ENCODE measurements at places on chromosomes 12 and 14.
A peak's percentile ranks its signal among the peaks of the same experiment; 100 is the strongest.

- peak; percentile 77 for DNase-seq
Observed at GRCh38 chr12:108664338-108665258, 30.9 kb upstream of the SELPLG start.

DNA sequence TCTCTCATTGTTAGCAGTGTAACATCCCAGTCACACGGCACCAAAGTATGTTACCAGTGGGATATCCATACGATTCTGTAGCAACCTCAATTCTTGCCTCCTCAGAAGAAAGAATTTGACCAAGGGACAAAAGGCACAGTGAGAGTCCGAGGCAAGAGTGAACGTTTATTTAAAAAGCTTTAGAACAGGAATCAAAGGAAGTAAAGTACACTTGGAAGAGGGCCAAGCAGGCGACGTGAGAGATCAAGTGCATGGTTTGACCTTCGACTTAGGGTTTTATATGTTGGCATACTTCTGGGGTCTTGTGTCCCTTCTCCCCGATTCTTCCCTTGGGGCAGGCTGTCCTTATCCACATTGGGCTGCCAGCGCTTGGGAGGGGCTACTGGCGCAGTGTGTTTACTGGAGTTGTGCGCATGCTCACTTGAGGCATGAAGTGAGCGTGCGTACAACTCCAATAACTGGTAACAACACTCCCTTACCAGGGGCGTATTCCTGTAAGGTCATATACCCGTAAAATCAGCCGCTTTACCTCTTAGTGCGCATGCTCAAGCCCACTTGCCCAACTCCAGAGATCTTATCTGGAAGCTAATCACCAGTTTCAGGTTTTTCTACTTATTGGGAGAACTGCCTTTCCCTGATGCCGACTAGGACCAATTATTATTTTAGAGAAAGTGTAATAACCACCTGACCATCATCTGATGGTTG is 71.7 kb downstream of the FAR2 start:
- no peak for DNase-seq

- DNase-seq, result no peak
Observed at GRCh38 chr12:89774645-89775044, 66.0 kb upstream of the ATP2B1 start.

- DNase-seq, result no peak
Observed at GRCh38 chr12:14803830-14804160, 325 bp downstream of the C12orf60 start.

- DNase-seq, result no peak
Observed at GRCh38 chr12:107377596-107378385, 284.4 kb upstream of the CRY1 start.

- DNase-seq, result no peak
Observed at GRCh38 chr12:12393171-12393570, 36.3 kb downstream of the BORCS5 start.

GRCh38 chr14:79663453-79663852 is 547.9 kb downstream of the DIO2 start:
- DNase-seq, result no peak

GRCh38 chr12:131473741-131474709 is 236.9 kb upstream of the SFSWAP start:
- DNase-seq, result no peak

DNA sequence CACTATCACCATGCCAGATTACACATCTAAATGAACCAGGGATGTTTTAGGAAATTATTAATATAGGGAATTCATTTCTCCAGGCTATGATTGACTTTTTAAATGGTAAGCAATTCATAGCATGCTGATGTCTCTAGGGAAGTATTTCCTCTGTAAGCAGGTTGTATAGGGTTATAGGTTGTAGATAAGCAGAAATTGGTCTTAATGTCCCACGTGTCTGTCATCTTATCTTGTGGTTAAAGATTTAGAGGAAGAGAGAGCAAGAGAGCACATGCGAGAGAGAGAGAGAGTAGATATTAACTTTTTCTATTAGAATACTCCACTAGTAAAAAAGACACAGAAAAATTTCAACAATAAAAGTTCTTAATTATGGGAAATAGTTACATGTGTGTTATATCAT is 32.6 kb downstream of the TRHDE start:
- no peak for DNase-seq

DNA sequence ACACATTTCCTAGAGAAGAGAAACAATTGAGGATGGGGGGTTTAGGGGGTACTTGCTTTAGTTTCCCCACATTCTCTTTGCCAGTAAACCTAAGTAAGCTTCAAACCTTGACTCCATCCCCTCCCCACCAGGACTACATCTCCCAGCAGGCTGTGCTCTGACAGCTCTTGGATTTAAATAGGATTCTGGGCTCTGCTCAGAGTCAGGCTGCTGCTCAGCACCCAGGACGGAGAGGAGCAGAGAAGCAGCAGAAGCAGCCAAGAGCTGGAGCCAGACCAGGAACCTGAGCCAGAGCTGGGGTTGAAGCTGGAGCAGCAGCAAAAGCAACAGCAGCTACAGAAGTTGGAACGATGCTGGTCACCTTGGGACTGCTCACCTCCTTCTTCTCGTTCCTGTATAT is 20.6 kb downstream of the RDH12 start:
- DNase-seq, result no peak

- DNase-seq, result no peak
Observed at GRCh38 chr14:75126121-75126544, 715 bp downstream of the NEK9 start.

DNA sequence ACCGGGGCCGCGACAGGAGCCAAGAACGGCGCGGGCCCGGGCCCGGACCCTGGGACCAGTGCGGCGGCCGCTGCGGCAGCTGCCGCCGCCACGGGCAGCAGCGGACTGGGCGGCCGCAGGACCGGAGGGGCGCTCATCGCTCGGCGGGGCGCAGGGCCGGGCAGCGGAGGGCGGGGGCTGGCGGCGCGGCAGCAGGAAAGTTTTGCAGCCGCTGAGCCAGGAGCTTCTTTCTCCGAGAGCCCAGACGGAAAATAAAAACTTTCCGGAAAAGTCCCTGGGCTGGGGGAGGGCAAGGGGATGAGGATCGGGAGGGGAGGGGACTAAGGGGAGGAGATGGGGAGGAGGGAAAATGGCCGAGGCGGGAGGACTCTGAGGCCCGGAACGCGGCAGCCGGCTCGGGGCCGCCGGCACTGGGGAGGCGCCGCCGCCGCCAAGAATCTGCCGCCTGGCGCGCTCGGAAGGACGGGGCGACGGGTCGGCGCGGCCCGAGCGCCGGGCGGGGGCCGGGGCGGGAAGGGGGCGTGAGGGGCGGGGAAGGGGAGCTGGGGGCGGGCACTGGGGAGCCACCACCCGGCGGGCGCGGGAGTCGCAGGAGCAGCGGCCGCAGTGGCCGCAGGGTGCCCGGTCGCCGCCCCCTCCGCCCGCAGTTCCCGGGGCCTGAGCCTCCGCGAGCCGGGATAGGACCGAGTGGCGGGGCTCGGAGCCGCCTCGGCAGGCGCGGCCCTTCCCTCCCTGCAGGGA is at the start of gene PRKD1:
Gene PRKD1 (minus strand): TSS at position 472 of the 741 bp plus-strand sequence.
- no peak for DNase-seq

DNA sequence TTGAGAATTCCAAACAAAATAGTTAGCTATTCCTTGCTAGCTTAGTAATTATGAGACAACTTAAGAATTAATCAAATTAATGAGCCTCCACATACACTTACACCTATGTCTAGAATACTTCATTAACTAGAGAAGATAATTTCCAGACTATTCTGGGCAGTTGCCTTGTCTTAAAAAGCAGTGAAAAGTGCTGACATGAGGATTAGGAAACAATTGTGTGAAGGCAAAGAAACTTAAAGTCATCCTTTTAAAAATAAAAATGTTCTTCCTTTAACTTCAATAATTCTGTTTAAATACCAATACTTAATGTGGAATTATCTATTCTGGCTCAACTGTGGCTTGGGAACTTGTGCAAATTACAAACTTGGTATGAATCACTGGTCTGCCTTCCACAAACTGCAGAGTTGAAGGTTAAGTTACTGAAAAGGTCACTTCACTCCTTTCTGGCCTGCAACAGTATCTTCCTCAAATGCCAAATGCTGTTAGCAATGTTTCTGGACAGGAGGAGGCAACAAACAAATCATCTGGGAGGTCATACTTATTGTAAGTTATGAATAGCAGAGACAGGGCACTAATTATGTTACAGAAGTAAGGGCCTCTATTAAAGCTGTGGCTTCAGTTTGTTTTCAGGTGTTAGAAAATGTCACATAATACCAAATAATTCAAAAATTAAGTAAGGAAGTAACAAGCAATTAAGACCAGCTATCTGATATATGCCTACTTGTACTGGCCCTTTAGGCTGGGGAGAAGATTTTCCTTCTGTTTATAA is 19.2 kb downstream of the PPTC7 start:
- DNase-seq, result no peak

GRCh38 chr12:6438345-6438744 is 6.4 kb upstream of the CD27 start:
- no peak for DNase-seq

- no peak for DNase-seq
Observed at GRCh38 chr14:23344481-23344880, 8.2 kb downstream of the SLC22A17 start.

DNA sequence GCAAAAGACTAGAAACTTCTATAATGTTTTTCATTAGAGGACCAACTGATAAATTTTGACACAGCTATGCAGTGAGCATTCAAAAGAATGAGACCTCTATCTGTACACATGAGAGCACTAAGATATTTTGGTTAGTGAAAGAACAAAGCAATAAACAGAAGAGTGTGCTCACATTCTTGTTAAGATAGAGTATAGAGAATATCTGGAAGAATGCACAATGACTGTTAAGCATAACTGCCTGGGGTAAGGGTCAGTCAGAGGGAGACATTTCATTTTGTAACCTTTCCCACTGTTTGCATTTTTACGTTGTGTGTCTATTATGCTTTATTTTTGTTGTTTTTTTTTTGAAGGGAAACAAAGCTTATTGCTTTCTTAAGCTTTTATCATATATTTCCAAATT is 20.7 kb downstream of the KCNMB4 start:
- no peak for DNase-seq

DNA sequence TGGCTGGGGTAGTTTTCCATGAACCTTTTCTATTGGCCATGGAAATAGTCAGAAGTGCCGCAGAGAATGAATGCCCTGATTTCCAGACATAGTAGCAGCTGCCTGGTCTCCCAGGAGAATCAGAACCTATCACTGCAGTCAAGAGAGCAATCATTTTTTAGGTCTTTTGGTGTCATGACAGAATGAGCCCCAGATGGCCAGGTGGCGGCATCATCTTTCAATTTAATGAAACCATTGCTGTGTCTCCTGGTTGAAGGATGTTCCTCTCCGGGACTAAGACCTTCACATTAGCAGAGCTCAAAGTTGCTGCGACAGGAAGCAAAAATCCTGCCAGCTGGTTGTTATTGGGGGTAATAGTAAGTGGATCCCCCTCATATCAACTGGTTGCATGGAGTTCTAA is 18.8 kb downstream of the TNFAIP2 start:
- no peak for DNase-seq

DNA sequence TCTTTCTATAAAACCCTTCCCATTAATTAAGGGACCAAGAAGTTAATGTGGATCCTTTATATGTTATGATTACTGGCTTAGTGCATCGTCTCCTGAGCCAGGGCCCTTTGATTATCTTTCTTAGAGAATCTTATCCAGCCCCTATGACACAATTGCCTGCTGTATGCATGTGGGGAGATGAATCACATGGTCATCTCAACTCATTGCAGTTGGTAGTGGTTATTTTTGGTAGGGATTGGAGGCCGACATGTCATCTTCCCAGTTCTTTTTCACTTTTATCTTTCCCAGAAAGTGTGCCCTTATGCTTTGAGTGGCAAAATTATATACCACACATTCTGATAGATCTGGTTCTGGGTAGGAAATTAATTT is 26.0 kb downstream of the ZNF664 start:
- DNase-seq, result no peak

DNA sequence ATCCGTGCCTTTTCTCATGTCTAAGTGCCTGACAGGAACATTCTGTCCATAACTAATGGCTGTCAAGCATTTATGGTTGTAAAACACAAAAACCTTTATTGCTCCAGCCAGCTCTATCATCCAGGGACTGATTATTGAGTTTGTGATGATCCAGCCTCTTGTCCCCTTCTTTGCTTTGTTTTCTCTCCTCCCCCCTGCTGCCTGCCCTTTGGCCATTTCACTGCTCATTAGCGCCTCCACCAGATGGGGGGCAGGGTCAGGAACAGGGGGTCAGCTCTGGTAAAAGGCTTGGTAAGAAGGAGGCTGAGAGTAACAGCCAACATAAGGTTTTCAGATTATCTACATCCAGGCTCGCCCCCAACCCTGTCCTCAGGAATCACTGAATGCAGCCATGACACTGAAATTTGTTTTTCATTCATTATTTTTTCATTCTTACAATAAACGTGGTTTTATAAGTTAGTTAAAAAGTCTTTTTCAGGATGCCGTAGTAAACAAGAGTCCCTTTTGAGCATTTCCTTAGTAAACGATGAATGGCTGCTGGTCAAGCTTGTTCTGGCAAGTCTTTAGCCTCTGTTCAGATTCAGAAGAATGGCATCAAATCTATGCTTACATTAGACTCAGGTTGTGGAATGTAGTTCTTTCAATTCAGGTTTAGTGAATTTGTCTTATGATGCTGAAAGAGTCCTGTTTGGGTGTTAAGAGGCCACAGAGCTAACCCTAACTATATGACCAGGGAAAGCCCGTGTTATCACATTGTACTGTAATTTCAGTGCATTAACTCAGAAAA is 21.7 kb downstream of the HMGA2 start:
- DNase-seq, result no peak

- DNase-seq, result no peak
Observed at GRCh38 chr14:79791055-79791732, 420.1 kb downstream of the DIO2 start.

- no peak for DNase-seq
Observed at GRCh38 chr12:45400991-45401390, 185.1 kb downstream of the ANO6 start.

GRCh38 chr14:45891417-45892080 is 638.5 kb upstream of the MIS18BP1 start:
- DNase-seq, result no peak

DNA sequence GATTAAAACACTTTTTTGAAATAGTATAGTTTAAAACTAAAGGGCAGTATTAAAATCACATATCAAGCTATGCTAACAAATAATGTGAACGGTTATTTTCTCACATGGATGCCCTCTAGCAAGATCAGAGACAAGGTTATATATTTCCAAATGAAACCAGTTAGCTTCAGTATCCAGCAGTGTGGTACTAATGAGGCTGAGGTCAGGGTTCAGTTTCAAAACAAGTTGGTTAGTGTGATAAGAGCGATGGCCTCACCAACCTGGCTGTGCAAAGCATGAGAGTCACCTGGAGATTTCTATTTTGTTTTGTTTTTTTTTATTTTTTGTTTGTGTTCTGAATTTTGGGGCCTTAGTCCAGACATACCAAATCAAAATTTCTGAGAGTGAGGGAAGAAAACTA is 352.2 kb upstream of the KITLG start:
- no peak for DNase-seq

DNA sequence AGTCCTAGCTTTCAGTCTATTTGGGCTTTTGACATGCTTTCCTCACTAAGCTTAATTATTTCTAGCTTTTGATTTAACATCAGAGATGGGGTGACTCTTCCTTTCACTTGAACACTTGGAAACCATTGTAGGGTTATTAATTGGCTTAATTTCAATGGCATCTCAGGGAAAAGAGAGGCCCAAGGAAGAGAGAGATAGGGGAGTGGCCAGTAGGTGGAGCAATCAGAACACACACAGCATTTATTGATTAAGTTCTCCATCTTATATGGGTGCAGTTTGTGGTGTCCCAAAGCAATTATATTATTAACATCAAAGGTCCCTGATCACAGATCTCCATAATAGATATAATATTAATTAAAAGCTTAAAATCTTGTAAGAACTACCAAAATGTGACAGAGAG is 1466.1 kb upstream of the SEL1L start:
- DNase-seq, result no peak
